Thyroid gland (tissue), 4 donors: ENCODE measurements at places on chromosomes 6 and 20. TPM values are rescaled to one million over a fixed set of nuclear protein-coding genes. Genes with fewer than 3 reads are reported as not detected.

HAO1 gene
- total RNA-seq: not detected

TSPO2 gene
- total RNA-seq: not detected

- no peak for DNase-seq
These were observed 5.7 kb upstream of the TMEM30A start for GRCh38 chr6:75290136-75290945.

DNA sequence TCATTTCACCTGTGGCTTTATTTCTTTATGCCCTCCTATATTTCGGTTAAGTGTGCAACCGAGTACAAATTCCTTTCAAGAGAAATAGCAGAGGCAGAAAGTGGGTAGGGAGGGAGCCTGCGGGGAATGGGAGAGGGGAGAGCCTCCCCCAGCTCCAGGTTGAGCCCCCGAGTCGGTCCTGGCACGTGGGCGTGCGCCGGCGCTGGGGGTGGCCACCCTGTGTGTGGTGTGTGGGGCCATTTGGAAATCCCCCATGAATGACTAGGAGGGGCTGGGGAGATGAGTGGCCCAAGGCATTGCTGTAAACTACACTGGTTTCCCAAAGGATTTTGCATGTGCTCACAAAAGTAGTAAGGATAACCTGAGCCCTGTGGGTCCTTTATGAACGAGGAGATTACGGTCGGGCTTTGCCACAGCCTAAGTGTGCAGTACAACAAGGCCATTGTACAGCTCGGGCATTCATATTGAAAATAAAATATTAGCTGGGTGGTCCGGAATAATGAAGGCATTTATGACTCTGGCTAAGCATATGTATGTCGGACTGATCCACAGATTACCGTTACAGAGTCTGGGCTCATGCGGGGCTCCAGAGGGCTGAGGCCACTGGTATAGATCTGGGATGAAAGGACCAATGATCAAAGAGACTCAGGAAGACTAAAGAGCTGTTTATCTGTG lies 84.5 kb upstream of the RALGAPA2 start:
- DNase-seq: no peak

DNA sequence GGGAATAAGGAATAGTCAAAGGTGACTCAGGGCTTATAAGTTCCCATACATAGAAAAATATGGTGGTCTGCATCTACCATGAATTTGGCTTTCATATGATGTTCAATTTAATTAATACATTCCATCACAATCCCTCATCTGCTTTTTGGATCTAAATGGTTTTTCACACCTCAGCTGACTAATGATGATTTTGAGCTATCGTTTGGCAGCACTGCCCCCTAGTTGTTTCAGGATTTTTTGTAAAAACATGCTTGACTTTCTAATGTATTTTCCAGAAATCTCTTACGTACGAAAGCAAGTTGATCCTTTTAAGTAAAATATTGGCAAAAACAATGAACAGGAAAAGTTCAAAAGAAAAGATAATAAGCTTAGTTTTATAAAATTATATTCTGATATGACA lies 408.6 kb upstream of the ADGRB3 start:
- DNase-seq: no peak

GRCh38 chr6:98116455-98116854 lies 717.9 kb upstream of the POU3F2 start:
- DNase-seq: no peak

DNA sequence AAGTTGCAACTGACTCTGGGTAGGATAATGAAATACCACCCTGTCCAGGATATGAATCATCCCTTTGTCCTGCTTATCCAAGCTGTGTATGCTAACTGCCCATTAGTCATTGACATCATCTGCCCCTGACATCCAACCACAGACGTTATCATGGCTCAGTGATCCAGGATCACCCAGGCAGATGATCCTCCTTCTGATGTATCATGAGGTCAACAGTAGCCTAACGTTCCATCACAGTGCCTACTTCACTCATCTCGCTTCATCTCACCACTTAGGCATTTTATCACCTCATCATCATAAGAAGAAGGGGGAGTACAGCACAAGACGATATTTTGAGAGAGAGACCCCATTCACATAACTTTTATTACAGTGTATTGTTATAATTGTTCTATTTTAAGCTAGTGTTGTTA lies 13.4 kb upstream of the BTN3A2 start:
- no peak for DNase-seq

- DNase-seq: no peak
These were observed 32.7 kb upstream of the PROKR2 start for GRCh38 chr20:5349448-5349847.

- DNase-seq: peak; percentile 81
These were observed 27.6 kb upstream of the MRGBP start for GRCh38 chr20:62768551-62769287.

GRCh38 chr20:36098364-36098763 lies 56.2 kb upstream of the EPB41L1 start:
- no peak for DNase-seq

DNA sequence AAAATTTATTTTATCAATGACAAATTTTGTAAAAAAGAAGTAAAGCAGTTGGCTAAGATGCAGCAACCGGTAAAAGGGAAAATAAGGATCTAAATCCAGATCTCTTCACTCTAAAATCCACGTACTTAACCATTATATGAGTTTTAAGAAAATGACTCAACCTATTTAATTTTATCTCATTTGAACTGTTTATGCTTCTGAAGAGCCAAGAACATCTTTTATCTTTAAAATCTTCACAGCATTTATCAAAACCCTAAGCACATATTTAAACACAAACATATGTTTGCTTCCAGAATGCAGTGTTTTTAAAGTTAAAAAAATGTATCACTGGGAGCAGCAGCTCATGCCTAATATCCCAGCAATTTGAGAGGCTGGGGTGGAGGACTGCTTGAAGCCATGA lies 339.2 kb downstream of the NKAIN2 start:
- DNase-seq: no peak

GRCh38 chr6:63571361-63572043 lies 778 bp upstream of the LOC128125822 start:
- DNase-seq: peak; percentile 49

- DNase-seq: no peak
These were observed 41.2 kb downstream of the LRFN2 start for GRCh38 chr6:40545954-40546353.
